ENCODE measurements at places on chromosomes 16 and 17.

DNA sequence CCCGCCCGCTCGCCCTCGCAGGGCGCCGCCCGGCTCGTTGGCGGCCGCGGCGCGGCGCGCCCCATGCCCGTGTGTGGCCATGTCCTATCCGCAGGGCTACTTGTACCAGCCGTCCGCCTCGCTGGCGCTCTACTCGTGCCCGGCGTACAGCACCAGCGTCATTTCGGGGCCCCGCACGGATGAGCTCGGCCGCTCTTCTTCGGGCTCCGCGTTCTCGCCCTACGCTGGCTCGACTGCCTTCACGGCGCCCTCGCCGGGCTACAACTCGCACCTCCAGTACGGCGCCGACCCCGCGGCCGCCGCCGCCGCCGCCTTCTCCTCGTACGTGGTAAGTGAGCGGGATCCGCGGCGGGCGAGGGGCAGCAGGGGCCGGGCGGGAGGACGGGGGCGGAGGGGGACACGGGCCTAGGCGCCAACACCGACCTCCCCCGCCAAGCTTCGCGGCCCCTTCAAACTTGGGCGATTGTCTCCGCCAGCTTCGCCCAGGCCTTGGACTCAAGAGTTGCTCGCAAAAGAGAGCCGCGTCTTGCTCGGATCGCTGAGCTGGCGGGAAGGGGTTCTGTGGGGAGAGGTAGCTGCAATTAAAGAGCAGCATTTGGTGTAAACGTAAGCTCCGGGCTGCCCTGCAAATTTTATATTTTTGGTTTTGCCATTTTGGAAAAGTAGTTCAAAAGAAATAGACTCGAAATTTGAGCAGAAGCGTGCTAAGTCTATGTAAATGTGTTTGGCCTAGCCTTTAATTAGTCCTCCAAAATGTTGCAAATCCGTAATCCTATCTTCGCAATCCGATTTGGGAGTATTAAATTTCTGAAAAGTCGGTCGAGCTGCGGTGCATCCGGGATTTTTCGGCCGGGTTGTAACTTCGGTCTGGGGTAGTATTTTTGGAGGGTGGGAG lies 702 bp downstream of the IRX5 start:
- DNase-seq = no peak

DNA sequence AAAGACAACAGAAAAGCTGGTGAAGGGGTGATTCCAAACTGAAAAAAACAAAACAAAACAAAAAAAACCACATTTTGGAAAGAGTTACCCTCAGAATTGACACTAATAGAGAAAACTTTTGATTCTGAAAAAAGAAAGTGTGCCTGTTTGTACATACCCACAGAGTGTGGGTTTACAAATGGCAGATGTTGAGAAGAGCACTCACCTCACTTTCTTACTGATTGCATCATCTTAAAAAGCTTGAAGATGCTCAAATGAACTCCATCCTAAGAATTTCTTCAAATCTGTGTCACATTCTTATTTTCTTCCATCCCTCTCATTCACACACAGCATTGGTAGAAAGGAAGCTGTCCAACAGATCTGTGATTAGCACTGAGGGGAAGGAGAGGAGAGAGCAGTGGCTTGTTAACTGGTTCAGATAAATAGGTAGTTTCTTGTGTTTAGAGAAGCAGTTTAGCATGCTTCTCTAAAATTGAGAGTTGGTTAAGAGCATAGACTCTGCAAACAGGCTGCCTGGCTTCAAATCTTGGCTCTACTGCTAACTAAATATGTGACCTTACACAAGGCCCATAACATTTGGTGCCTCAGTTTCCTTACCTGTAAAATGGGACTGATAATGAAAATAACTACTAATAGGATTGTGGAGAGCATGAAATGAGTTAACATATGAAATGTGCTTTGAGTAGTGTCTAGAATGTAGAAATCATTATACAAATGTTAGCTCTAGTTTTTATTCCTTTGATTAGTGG lies 6.9 kb downstream of the GNAO1 start:
- DNase-seq = no peak

DNA sequence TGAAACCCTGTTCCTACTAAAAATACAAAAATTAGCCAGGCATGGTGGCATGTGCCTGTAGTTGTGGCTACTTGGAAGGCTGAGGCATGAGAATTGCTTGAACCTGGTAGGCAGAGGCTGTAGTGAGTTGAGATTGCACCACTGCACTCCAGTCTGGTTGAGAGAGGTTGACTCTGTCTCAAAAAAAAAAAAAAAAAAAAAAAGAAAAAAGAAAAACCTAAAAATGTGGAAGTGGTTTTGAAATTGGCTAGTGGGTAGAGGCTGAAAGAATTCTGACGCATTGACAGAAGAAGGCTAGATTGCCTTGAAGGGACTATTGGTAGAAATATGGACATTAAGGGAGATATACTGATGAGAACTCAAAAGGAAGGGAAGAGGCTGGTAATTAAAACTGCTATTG lies 33.6 kb upstream of the CPPED1 start:
- no peak for DNase-seq

DNA sequence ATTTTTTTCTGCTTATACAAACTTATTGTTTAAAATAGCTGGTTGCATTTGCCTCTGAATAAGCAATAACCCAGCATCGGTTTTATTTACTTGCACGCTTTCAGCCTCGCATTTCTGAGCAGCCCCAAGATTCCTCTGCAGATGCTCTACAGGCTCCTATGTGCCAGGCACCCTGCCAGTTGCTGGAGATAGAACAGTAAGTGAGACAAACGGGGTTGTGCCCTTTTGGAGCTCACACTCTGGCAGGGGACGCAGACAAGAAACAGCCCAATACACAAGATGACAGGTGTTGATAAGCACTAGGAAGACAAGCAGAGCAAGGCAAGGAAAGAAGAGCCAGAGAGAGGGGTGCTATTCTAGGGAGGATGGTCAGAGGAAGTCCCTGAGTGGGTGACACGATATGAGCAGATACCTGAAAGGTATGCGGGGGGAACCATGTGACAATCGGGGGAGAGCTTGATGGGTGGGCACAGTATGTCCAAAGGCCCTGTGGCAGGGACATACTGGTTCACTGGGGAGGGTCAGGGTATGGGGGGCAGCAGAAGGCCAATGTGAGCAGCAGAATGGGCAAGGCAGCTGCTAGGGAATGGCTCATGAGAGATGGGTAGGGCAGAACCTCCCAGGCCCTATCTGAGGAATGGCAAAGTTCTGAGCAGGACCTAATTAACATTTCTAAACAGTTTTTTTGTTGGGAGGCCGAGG lies 18.7 kb upstream of the ADORA2B start:
- DNase-seq = no peak

DNA sequence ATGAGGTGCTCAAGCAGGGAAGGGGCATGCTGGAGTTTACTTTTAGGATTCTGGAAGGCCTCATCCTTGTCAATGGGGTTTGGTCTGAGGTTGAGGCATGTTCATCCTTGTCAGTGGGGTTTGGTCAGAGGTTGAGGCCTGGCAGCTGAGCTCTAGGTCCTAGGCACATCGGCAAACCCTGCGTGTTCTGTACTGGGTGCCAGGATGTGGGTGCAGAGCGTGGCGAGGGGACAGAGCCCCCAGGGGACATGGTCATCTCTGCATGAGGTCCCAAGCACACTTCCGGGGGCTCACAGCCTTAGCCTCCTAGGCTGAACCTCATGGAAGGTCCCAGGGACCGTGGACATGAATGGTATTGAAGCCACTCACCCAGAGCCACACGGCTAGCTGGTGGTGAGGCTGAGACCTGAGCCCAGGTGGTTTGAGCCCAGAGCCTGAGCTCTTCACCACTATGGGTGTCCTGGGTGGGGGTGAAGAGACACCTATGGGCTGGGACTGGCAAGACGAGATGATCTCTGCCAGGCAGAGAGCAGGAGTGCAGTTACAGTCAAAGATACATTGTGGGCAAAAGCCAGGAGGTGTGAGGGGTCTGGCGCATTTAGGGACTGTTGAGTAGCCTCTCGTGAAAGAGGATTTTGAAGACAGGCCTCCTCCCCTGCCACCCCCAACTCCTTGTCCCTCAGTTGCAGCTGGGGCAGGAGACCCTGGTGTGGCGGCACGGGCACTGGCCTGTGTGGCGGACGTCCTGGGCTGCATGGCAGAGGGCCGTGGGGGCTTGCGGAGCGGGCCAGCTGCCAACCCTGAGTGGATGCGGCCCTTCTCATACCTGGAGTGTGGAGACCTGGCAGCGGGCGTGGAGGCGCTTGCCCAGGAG lies 19.3 kb downstream of the FCSK start:
- no peak for DNase-seq

- peak; percentile 74 for DNase-seq
Observed at GRCh38 chr17:29617125-29617480, 5.6 kb downstream of the CORO6 start.

DNA sequence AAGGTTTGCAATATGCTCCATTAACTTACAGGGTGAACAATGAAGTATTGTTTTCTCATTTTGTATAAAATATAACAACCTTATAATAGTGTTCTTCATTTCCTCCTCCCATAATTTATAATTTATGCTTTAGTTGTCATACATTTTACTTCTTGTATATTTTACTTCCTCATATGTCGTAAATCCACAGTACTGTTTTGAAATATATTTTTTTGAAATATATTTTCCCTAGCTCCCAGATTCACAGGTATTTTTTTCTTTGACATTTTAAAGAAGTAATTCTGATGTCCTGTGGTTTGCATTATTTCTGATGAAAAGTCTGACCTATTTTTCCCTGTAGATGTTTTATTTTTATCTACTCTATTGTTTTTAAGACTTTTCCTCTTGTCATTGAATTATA lies 52.7 kb downstream of the VMP1 start:
- DNase-seq = no peak

DNA sequence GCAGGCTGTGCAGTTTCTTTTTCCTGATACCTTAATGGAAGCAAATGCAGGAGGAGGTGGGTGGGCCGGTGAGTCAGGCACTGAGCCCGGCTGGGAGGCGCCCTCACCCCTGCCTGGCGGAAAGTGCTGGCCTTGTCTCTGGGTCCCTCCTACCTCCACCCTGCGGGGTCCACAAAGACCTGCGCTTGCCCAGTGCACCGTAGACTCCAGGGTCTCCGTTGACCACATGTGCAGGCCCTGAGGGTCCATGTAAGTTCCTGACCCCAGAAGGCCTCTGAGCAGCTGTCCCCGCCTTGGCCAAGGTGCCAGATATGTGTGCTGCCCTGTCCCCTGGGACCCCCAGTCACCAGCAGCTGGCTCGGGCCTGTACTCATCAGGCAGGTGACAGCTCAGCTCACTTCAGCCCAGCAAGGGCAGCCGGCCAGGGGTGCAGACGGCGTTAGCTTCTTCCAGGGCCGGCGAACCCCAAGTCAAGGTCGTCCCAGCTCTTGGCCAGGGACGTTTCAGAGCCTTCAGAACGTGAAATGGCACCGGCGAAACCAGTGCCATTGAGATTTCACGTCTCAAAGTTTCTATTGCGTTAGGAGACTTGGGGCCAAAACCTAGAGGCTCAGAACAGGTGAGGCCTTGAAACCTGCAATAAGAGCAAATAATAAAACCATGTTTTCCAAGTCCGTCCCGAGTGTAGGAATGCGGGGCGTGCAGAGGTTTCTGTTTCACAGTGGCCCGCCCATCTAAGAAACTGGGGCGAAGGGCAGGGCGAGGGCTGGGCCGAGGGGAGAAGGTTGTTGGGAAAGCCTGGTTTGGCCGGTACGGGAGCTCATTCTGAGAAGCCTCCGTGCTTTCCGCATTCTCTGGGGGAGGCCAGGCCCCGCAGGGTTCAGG lies 12.1 kb downstream of the METRNL start:
- DNase-seq = no peak

DNA sequence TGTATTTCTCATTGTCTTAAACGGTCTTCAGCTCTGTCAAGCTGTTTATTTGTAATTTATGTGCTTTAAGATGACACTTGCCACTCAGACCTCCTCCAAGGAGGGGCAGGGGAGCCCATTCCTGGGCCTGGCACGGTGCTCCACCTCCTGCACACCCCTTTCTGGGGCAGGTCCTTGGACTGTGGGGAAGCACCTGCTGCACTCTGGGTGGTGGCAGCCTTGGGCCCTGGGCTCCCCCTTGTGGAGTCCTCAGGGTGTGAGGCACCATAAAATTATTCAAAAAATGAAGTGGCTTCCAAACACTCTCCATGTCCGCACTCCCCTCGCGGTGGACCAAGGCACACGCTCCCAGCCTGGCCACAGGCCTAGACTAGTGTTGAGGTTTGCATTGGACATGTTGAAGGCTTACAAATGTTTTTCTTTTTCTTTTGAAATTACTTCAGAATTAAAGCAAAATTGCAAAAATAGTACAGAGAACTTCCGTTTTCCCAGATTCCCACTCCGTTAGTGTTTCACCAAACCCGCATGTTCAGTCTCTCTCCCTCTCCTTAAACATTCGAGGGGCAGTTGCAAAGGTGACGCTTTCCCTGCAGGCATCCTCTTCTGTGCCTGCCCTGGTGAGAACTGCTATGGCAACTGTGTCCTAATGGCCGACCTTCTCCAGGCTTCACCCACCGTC lies 32.4 kb downstream of the FOXK2 start:
- peak; percentile 56 for DNase-seq

Measured in stimulated activated CD8-positive, alpha-beta memory T cell treated with anti-CD3 and anti-CD28 coated beads, Interleukin-12 subunit alpha, Interleukin-12 subunit beta, amount 100 ng/mL, for 1 hour (primary cell).